ENCODE measurements at places on chromosomes 4 and X. TPM values are rescaled to one million over a fixed set of nuclear protein-coding genes. Genes with fewer than 3 reads are reported as not detected.
A peak's percentile ranks its signal among the peaks of the same experiment; 100 is the strongest.

The XAGE1A gene
- not detected for total RNA-seq

The SPANXN3 gene
- total RNA-seq: not detected

The ABCB7 gene
- total RNA-seq: 37.0 TPM

The MAGEC3 gene
- 0.31 TPM for total RNA-seq

The SPANXA2 gene
- total RNA-seq: not detected

GRCh38 chr4:158208963-158209640, 1.2 kb upstream of the TMEM144 start:
- peak overlapping the region; percentile 77 for H3K27ac ChIP-seq
- no peak overlapping the region for H3K4me3 ChIP-seq
- peaks cover 3% of the 10 kb centered on the region for H3K36me3 ChIP-seq
- DNase-seq: no peak

- H3K27me3 ChIP-seq: peaks cover 47% of the 10 kb centered on the region
- H3K27ac ChIP-seq: no peak overlapping the region
- no peaks in the 10 kb centered on the region for H3K36me3 ChIP-seq
- H3K4me3 ChIP-seq: no peak overlapping the region
Measured at GRCh38 chr4:80312124-80312523, 23.4 kb upstream of the CFAP299 start.

DNA sequence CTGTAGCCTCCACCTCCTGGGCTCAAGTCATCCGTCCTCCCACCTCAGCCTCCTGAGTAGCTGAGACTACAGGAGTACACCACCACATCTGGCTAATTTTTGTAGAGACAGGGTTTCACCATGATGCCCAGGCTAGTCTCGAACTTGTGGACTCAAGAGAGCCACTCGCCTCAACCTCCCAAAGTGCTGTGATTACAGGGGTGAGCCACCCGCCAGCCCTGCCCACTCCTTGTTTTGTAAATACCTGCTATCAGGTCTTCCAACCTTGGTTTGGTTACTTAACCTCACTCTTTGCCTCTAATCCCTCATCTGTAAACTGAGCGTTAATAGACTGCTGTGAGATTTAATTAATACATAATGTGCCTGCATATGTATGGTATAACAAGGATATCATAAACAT, 803 bp downstream of the CNGA1 start:
- peak overlapping the region; percentile 92 for H3K4me3 ChIP-seq
- H3K4me1 ChIP-seq: peaks cover 16% of the 10 kb centered on the region
- H3K27ac ChIP-seq: peak overlapping the region; percentile 93
- H3K36me3 ChIP-seq: peaks cover 11% of the 10 kb centered on the region

DNA sequence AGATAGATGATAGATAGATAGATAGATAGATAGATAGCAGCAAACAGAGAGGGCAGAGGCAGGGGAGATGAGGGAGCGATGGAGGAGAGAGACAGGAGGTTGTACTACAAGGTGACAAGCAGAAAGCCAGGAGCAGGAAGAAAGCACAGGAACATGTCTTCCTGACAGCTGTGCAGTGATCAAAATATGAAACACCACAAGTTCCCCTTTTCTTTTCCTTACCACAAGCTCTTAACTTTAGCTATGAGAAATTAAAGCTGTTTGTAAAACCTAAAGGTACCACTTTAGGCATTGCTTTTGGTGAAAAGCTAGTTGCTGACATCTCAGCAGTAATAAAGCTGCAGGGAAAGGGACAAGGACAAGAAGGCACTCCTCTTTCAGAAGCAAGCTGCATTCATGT, 9.1 kb upstream of the MAGED4B start:
- H3K4me3 ChIP-seq: no peak overlapping the region
- no peaks in the 10 kb centered on the region for H3K4me1 ChIP-seq

DNA sequence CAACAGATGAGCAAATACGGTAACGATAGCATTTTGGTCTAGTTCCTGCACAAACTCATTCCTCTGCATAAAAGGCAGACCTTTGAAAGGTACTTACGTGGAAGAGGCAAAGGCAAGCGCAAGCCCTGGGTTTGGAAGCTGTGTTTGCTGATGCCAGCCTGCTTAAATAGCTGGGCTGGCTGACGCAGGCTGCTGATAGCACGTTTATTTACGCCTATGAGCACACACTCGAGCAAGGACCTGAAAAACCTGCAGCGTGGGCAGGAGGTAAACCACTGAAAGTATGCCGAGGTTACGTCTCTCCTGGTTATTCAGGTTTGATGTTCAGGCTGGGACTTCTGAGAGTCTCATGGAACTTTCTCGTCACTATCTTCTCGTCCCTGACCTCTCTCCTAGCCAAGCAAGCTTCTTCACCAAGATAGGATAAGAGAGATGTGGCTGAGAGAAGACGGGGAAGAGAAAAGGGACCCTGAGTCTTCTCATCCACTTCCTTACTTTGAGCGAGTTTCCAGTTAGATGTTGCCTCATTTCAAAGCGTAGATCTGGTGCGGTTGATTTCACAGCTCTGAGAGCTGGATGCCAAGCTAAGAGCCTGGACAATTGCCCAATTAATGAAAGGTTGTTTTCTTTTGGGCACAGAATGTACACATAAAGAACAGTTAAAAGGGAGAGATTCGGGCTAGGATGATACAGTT, at the start of gene HOPX:
Gene HOPX (minus strand): TSS at position 139 of the 695 bp plus-strand sequence. CDS start 23,480 bp downstream, outside the sequence.
- H3K4me1 ChIP-seq: peaks cover 25% of the 10 kb centered on the region
- peak within 1 kb of the TSS; percentile 43 for H3K4me3 ChIP-seq
- no peaks in the 10 kb centered on the region for H3K36me3 ChIP-seq
- peak; percentile 17 for DNase-seq

GRCh38 chrX:134933911-134934310, 56.9 kb upstream of the SMIM10 start:
- H3K4me1 ChIP-seq: peaks cover 4% of the 10 kb centered on the region
- no peak overlapping the region for H3K27ac ChIP-seq
- no peak for DNase-seq

- H3K27me3 ChIP-seq: no peaks in the 10 kb centered on the region
- no peaks in the 10 kb centered on the region for H3K36me3 ChIP-seq
- H3K4me3 ChIP-seq: no peak overlapping the region
Measured at GRCh38 chr4:85769009-85769408, 294.1 kb downstream of the ARHGAP24 start.

DNA sequence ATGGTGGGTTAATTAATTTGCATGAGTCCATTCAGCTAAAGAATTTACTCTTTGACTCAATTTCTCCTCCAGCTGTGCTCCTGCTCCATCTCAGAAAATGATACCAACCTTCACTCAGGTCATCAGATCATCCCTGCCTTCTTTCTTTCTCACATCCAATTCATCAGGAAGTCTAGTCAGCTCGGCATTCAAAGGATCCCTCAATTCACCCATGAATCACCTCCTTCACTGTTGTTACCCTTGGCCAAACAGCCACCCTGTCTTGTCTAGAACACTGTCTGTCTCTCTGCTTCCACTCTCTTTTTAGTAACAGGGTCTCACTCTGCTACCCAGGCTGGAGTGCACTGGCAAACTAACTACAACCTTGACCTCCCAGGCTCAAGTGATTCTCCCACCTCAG, 337.4 kb upstream of the SFRP2 start:
- no peak overlapping the region for H3K27ac ChIP-seq
- no peak for DNase-seq
- H3K27me3 ChIP-seq: no peaks in the 10 kb centered on the region
- H3K4me3 ChIP-seq: no peak overlapping the region
- H3K4me1 ChIP-seq: no peaks in the 10 kb centered on the region

Measured in progenitor cell of endocrine pancreas (in vitro differentiated cells).